Hematopoietic multipotent progenitor cell (in vitro differentiated cells): ENCODE measurements at places on chromosomes 1 and 21.
A peak's percentile ranks its signal among the peaks of the same experiment; 100 is the strongest.

GRCh38 chr1:24341260-24341659 is 22.1 kb downstream of the GRHL3 start:
- DNase-seq = no peak

GRCh38 chr1:173866413-173867115 is 1.2 kb downstream of the GAS5 start:
- DNase-seq = no peak

DNA sequence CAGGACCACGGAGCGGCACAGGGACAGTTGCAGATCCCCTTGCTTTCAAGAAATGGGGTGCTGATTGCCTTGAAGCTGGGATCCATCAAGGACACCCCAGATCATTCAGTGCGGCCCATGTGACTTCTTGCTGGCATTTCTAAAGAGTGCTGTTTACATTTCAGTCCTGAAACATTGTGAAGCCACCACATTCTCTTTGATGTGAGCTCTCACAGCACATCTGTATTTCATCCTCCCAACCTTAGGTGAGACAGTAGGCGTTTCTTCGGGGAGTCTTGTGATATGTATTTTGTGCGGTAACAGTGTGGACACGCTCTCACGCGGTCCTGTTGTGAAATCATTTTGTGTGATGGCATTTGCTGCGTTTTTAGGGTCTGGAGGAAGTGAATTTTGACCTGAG is 57.2 kb downstream of the CACHD1 start:
- no peak for DNase-seq

DNA sequence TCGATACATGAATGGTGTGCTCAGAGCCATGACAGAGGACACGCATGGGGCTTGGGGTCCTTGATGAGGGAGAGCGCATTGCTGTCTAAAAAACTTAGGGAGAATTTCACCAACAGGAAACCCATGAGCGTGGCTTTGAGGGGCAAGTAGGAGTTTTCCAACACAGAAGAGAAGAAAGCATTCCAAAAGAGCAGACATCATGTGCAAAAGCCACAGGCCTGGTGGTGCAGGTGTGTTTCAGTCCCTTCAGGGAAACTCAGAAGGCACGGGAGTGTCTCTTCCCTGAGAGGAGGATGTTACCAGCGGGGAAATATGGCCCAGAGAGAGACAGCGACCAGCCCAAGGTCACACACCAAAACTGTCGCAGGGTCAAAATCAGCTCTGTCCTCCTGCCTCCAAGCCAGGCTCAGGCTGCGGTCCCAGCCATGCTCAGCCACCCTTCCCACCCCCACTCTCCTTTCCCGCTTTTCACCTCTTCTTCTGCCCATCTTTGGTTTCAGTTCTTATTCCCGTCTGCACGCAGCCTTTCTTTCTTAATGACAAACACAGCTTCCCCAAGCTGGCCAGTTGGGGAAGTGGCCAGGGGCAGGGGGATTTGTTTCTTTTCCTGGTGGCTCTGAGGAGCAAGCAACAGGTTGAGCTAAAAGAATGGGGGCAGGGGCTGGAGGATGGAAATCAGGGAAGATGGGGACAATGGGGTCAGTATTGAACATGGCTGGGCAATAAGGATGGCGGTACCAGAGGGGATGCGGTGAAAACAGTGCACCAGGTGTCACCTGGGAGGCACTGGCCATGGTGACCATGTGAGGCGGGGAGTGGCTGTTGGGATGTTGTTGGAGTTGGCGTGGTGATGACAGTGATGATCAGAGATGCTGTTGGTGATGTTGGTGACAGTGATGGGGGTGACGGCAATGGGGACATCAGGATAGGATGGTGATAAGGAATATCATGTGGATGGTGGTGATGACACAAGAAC is 10.3 kb downstream of the LAPTM5 start:
- no peak for DNase-seq

- DNase-seq = peak; percentile 65
These were observed 4.7 kb downstream of the MR1 start for GRCh38 chr1:181038399-181038873.

DNA sequence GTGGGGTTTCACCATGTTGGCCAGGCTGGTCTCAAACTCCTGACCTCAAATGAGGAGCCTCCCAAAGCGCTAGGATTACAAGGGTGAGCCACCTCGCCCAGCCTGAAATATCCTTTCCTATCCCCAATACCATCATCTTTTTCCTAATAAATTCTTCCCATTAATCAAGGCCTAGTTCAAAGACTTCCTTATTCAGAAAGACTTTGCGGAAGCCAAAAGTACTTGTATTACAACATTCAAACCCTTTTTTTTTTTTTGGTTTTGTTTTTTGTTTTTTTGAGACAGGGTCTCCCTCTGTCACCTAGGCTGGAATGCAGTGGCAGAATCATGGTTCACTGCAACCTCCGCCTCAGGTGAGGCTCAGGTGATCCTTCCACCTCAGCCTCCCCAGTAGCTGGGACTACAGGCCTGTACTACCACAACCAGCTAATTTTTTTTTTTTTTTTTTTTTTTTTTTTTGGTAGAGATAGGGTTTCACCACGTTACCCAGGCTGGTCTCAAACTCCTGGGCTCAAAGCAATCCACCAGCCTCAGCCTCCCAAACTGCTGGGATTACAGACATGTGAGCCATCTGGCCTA is 7.6 kb downstream of the SLC19A2 start:
- DNase-seq = no peak

DNA sequence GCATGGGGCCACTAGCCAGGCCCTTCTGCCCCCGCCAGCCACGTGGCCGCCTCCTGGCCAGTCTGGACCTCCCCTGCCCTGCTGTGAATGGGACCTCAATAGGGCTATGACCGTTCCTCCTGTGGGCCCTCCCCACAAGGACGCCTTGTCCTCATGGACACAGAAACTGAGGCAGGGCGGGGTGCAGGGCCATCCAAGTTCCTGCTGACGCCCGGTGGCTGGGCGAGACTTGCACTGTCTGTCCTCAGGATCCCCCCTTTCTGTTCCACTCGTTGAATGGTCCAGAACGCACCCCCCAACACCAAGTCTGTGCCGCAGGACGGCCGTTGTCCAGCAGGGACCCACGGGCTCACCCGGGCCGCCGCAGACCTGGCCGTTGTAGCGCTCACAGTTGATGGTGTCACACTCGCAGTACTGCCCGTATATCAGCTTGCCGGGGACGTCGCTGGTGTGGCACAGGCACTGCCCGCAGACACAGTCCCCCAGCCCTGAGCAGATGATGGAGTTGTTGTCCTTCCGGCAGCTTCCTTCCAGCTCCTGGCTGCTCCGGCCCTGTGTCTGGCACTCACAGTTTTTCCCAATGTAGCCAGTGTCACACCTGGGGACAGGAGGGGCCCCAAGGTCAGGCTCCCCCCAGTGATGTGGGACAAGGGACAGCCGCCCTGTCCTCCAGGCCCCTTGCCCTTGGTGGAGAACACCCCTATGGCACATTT is 16.3 kb upstream of the PTTG1IP start:
- DNase-seq = no peak

DNA sequence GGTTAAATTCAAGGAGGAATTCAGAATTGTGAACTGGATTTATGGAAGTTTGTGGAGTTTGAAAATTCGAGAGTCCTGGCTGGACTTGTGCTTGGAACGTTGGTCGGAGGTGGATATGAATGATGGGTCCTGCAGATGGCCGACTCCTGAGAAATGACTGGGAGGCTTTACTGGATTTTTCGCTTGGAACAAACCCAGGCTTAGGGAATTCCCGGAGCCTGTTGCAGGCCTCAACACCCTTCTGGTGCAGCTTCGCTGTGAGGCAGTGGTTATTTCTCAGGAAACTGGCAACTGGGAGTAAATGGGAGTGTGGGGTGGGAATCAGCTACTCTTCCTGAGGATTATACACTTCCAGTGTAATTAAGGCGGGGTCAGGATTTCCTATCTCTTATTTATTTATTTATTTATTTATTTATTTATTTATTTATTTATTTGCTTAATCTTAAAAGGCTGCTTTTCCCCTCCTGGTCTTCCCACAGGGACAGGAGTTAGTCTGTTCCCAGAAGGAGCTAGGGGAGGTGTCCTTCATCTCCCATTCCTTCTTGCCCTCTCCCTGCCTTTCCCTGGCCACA is 21.1 kb downstream of the MAPKAPK2 start:
- DNase-seq = no peak

- no peak for DNase-seq
These were observed 55.4 kb downstream of the MDM4 start for GRCh38 chr1:204571631-204572030.
